RWPE2 (cell line): ENCODE measurements at places on chromosomes 1 and 21.

- DNase-seq: no peak
- no peak overlapping the region for H3K4me3 ChIP-seq
- no peaks in the 10 kb centered on the region for H3K27me3 ChIP-seq
- no peak overlapping the region for H3K27ac ChIP-seq
Observed at GRCh38 chr1:213104604-213105003, 53.6 kb downstream of the RPS6KC1 start.

GRCh38 chr1:221045842-221046831 lies 166.9 kb downstream of the HLX start:
- DNase-seq: no peak
- no peaks in the 10 kb centered on the region for H3K4me1 ChIP-seq
- H3K27ac ChIP-seq: no peak overlapping the region
- H3K27me3 ChIP-seq: no peaks in the 10 kb centered on the region

- H3K36me3 ChIP-seq: peaks cover 80% of the 10 kb centered on the region
- no peaks in the 10 kb centered on the region for H3K4me1 ChIP-seq
- peak; percentile 51 for DNase-seq
- H3K4me3 ChIP-seq: no peak overlapping the region
- H3K27ac ChIP-seq: no peak overlapping the region
Observed at GRCh38 chr21:42851812-42852665, 27.3 kb downstream of the WDR4 start.

DNA sequence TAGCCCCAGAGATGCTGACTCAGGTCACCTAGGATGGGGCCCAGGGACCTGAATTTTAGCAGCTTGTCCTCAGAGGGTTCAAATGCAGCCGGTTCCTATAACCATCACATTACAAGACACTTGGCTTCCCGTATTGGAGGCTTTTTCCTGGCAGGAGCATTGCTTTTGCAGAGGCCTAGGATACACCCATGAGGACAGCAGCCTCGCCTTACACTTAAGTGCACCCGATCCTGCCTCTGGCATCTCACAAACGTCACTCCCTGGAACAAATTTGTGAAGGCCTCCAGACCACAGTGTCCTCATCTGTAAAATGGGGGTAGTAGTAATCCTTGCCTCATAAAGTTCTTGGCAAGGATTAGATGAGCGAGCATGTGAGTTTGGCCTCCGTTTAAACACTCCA lies 130.0 kb downstream of the KAZN start:
- H3K4me1 ChIP-seq: peaks cover 15% of the 10 kb centered on the region
- no peaks in the 10 kb centered on the region for H3K36me3 ChIP-seq
- no peak overlapping the region for H3K4me3 ChIP-seq

- no peaks in the 10 kb centered on the region for H3K4me1 ChIP-seq
- no peak for DNase-seq
- H3K4me3 ChIP-seq: no peak overlapping the region
- no peaks in the 10 kb centered on the region for H3K36me3 ChIP-seq
- H3K27me3 ChIP-seq: no peaks in the 10 kb centered on the region
Observed at GRCh38 chr1:217837691-217838090, 206.5 kb downstream of the SPATA17 start.

DNA sequence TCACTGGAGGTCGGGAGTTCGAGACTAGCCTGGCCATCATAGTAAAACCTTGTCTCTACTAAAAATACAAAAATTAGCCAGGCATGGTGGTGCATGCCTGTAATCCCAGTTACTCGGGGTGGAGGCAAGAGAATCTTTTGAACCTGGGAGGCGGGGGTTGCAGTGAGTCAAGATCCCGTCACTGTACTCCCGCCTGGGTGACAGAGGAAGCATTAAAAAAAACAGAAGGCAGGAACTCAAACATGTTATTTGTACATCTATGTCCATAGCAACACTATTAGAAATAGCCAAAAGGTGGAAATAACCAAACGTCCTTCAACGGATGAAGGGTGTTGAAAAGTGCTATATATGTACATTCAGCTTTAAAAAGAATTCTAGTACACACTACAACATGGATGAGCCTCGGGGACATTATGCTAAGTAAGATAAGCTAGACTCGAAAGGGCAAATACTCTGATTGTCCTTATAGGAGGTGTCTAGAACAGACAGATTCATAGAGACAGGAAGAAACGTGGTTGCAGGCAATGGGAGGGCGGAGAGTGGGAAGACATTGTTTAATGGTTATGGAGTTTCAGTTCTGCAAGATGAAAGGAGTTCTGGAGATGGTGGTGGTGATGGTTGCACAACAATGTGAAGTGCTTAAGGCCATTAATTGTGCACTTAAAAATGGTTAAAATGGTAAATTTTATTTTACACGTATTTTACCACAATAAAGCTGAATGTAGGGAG lies 19.2 kb downstream of the NLRP3 start:
- no peak overlapping the region for H3K27ac ChIP-seq
- no peak for DNase-seq
- H3K36me3 ChIP-seq: no peaks in the 10 kb centered on the region
- no peaks in the 10 kb centered on the region for H3K4me1 ChIP-seq
- H3K27me3 ChIP-seq: no peaks in the 10 kb centered on the region

- H3K36me3 ChIP-seq: no peaks in the 10 kb centered on the region
- peaks cover 5% of the 10 kb centered on the region for H3K4me1 ChIP-seq
- no peak overlapping the region for H3K4me3 ChIP-seq
- H3K27me3 ChIP-seq: no peaks in the 10 kb centered on the region
- no peak for DNase-seq
Observed at GRCh38 chr1:109300650-109301151, 6.1 kb downstream of the MYBPHL start.

GRCh38 chr1:87197641-87198040 lies 131.0 kb upstream of the LMO4 start:
- no peaks in the 10 kb centered on the region for H3K27me3 ChIP-seq
- no peak for DNase-seq
- H3K4me3 ChIP-seq: no peak overlapping the region
- no peaks in the 10 kb centered on the region for H3K36me3 ChIP-seq

DNA sequence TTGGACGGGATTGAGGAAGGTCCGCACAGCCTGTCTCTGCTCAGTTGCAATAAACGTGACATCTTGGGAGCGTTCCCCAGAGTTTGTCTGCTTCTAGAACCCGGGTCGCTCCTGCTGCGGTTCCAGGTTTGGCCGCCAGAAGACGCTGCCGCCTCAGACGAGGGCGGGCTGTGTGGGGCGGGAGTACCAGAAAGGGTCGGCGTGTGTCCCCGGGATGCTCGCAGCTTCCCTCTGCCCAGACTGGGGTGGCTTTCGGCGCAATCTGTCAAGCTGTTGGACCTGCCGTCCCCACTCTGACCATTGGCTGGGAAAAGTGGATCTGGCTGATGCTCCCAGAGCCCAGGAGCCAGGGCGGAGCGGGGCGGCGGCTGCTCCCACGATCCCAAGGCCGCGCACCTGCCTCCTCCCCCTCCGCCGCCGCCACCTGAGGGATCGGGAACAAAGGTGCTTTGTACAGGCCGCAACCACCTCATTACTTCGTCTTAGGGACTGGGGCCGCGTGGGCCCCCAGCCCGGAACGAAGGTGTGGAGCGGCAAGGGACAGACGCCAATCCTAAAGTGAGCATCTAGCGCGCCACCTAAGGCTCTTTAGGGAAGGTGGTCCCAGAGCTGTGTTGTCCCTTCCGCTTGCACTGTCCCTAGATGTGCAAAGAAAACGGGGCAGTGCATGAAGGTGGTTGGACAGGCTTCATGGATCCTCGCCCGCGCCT lies 683 bp upstream of the EFNA4 start:
- peak overlapping the region; percentile 57 for H3K27ac ChIP-seq
- no peaks in the 10 kb centered on the region for H3K27me3 ChIP-seq
- DNase-seq: peak; percentile 64

DNA sequence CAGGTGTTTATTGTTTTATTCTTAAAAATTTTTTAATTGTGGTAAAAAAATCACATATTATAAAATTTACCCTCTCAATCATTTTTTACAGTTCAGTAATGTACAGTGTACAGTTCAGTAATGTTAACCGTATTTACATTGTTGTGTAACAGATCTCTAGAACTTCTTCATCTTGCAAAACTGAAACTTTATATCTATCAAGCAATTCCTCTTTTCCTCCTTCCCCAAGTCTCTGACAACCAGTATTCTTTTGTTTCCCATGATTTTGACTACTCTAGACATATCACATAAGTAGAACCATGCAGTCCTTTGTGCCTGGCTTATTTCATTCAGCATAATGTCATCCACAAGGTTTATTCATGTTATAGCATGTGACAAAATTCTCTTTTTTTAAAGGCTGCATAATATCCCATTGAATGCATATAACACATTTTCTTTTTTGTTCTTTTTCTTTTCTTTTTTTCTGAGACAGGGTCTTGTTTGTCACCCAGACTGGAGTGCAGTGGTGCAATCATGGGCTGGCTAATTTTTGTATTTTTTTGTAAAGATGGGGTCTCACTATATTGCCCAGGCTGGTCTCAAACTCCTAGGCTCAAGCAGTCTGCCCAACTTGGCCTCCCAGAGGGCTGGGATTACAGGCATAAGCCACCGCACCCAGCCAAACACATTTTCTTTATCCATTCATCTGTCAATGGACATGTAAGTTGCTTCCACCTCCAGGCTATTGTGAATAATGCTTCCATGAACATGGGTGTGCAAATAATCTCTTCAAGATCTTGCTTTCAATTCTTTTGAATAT lies 17.2 kb upstream of the RCSD1 start:
- H3K4me1 ChIP-seq: peaks cover 12% of the 10 kb centered on the region
- DNase-seq: no peak
- H3K27me3 ChIP-seq: no peaks in the 10 kb centered on the region
- no peak overlapping the region for H3K4me3 ChIP-seq
- no peaks in the 10 kb centered on the region for H3K36me3 ChIP-seq
- H3K27ac ChIP-seq: no peak overlapping the region

DNA sequence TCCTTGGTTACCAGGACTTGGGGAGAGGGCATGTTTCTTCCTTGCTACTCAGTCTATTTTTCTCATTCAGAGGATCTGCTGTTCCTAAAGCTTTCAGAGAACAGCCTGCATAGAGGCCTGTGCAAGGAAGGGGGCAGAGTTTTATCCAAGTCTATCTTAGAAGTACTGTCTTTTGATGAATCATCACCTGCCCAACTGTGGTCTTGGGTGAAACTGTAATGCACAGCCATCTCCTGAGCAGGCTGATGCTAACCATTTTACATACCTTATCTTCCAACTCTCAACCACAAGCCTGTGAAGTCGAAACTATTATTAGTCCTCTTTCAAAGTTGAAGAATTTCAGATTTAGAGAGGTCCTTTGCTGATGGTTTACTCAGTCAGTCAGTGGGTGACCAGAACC lies 368.0 kb downstream of the HHAT start:
- H3K27me3 ChIP-seq: no peaks in the 10 kb centered on the region
- no peak for DNase-seq
- H3K4me3 ChIP-seq: no peak overlapping the region
- no peaks in the 10 kb centered on the region for H3K4me1 ChIP-seq
- no peak overlapping the region for H3K27ac ChIP-seq

- H3K4me1 ChIP-seq: peaks cover 32% of the 10 kb centered on the region
- peak; percentile 84 for DNase-seq
- no peaks in the 10 kb centered on the region for H3K27me3 ChIP-seq
- H3K36me3 ChIP-seq: peaks cover 24% of the 10 kb centered on the region
- H3K4me3 ChIP-seq: peak within 1 kb of the TSS; percentile 79
Observed at GRCh38 chr1:43367904-43368645, at the start of gene ELOVL1. Gene ELOVL1 (minus strand): TSS chr1:43368011. CDS start chr1:43365609, 2,402 bp downstream.

- no peak overlapping the region for H3K27ac ChIP-seq
- no peak for DNase-seq
- no peaks in the 10 kb centered on the region for H3K27me3 ChIP-seq
- H3K36me3 ChIP-seq: no peaks in the 10 kb centered on the region
Observed at GRCh38 chr21:31218830-31219608, 125.0 kb downstream of the TIAM1 start.

DNA sequence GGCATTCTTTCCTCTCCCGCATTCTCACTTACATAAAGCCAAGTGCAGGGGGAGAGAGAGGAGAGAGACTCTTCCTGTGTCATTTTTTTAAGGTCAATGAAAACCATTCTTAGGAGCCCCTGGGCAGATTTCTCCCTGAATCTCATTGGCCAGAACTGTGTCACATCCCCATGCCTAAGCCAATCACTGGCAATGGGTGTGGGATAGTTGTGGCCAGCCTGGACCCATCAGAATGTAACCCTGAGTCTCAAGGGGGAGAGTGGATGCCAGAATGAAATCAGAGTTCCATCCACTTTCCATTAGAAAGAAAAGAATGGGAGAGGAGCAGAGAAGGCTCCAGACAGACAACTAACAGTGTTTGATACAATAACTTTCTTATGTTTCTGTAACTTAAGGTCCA lies 31.2 kb upstream of the COQ8A start:
- no peak overlapping the region for H3K4me3 ChIP-seq
- H3K27me3 ChIP-seq: no peaks in the 10 kb centered on the region
